CD4-positive, alpha-beta memory T cell (primary cell): ENCODE measurements at places on chromosomes 16 and 17.

GRCh38 chr16:67301080-67301782 is 21.9 kb downstream of the PLEKHG4 start:
- DNase-seq, result no peak

DNA sequence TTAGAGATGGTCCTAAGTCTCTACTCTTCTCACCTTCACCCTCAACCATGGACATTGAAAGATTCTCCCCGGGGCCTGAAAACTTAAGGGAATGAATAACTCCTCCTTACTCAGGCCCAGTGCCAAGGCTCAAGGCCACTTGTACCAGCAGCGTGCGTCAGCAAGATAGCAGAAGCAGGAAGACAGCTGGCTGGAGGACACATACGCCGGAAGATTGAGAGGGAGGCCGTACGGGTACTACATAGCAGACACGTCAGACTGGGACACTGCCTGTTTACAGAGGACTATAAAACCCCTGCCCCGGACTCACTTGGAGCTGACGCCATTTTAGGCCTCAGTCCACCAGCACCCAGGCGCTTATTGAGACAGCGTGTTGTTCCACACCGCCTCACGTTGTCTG is 75.8 kb upstream of the MED13 start:
- no peak for DNase-seq

- no peak for DNase-seq
Observed at GRCh38 chr16:4082474-4083044, 33.7 kb downstream of the ADCY9 start.

DNA sequence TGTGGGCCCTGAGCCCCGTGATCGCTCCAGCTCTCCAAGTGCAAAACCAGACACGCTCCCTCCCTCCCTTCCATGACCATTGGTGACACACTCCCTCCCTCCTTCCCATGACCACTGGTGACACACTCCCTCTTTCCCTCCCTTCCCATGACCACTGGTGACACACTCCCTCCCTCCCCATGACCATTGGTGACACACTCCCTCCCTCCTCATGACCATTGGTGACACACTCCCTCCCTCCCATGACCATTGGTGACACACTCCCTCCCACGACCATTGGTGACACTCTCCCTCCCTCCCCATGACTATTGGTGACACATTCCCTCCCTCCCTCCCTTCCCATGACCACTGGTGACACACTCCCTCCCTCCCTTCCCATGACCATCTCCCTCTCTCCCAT is 56.3 kb downstream of the LMF1 start:
- no peak for DNase-seq

DNA sequence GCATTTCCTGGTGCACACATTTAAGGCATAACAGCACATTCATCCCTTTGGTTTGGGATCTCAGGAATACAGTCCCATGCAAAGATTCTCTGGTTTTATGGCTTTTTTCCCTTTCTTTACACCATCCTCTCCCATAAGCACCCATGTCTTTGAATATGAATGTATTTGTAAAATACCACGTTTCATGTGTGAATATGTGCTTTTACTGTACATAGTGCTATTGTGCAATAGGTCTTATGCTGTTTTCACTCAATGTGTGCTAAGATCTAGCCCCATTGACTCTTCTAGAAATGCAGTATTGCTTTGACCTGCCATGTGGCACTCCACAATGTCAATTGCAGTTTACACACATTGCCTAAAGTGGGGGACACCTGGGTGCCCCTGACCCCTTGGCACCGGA is 10.1 kb upstream of the SPNS1 start:
- no peak for DNase-seq
